GM20000 (cell line): ENCODE measurements at places on chromosomes 2 and 18.

- no peak for DNase-seq
Observed at GRCh38 chr2:130729322-130730299, 741 bp downstream of the GPR148 start.

DNA sequence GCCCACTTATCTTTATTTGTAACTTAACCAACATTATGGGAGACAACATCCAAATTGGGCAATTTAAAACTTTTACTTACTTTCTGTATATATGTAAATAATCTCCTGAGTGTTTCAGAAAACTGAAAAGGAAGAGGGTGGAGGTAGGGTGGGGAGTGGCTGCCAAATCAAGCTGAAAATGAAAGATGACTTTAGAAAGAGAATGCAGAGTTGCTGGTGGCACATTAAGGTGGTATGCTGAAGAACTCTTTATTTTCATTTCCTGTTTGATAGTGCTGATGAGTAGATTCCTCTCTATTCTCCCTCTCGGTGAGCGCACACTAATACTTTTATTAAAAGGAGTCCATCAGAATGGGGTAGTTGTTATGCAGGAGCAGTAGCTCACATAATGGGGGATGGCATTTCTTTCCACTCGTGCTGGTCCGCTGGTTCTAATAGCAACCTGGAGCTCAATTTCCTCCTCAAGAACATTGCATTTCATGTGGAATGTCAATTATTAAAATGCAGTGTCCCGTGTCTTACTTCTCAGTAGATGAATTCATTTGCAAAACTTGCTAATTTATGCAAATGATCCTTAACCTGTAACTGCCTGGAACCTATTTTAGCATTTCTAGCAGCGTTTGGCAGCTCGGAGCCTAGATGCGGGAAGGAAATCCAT, 466.9 kb upstream of the HNRNPA3 start:
- DNase-seq, result no peak

GRCh38 chr2:47217277-47217676, 62.2 kb upstream of the STPG4 start:
- no peak for DNase-seq

- DNase-seq, result no peak
Observed at GRCh38 chr2:199431746-199432213, 26.0 kb downstream of the SATB2 start.

- DNase-seq, result no peak
Observed at GRCh38 chr2:170886386-170886785, 42.7 kb upstream of the GORASP2 start.
